Gastroesophageal sphincter (tissue), 4 donors: ENCODE measurements at places on chromosomes 3 and 15. TPM values are rescaled to one million over a fixed set of nuclear protein-coding genes. Genes with fewer than 3 reads are reported as not detected.

Gene HRG
- not detected for total RNA-seq

Gene NFKBIZ
- 87.0 TPM for total RNA-seq

Gene TTC23
- 33.3 TPM for total RNA-seq

Gene SLC15A2
- total RNA-seq: 4.2 TPM

Gene GNAT1
- total RNA-seq: not detected

Gene FOXB1
- total RNA-seq: not detected

Gene SEMA6D
- total RNA-seq: 10.9 TPM

Gene CLCN2
- 2.6 TPM for total RNA-seq

Gene CACNA2D2
- total RNA-seq: 0.79 TPM

Gene ISLR
- total RNA-seq: 68.7 TPM

Gene TF
- total RNA-seq: 12.5 TPM

GRCh38 chr3:87798567-87798947 lies 260.2 kb downstream of the CGGBP1 start:
- no peak for ATAC-seq

DNA sequence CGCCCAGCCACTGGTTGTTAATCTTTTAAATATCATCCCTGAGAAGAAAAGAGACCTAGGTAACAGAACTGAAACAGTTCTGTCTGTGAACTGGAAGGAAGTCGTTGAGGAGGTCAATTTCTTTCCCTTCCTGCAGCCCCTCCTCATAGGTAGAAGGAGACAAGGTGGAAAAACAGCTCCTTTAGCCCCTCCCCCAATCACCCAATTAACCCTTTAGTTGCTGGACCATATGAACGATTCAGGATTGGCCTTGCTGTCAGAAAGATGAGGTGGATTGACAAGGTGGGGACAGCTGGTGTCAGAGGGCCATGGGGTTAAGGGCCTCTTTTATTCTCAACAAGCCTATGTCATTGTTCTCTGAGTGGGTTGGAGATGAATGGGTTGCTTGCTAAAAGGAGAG lies 36.0 kb upstream of the ZNF445 start:
- no peak for ATAC-seq

- ATAC-seq: no peak
Observed at GRCh38 chr3:46303240-46303639, 50.7 kb upstream of the CCR2 start.

- ATAC-seq: no peak
Observed at GRCh38 chr3:707041-707440, 385.8 kb upstream of the CNTN6 start.

DNA sequence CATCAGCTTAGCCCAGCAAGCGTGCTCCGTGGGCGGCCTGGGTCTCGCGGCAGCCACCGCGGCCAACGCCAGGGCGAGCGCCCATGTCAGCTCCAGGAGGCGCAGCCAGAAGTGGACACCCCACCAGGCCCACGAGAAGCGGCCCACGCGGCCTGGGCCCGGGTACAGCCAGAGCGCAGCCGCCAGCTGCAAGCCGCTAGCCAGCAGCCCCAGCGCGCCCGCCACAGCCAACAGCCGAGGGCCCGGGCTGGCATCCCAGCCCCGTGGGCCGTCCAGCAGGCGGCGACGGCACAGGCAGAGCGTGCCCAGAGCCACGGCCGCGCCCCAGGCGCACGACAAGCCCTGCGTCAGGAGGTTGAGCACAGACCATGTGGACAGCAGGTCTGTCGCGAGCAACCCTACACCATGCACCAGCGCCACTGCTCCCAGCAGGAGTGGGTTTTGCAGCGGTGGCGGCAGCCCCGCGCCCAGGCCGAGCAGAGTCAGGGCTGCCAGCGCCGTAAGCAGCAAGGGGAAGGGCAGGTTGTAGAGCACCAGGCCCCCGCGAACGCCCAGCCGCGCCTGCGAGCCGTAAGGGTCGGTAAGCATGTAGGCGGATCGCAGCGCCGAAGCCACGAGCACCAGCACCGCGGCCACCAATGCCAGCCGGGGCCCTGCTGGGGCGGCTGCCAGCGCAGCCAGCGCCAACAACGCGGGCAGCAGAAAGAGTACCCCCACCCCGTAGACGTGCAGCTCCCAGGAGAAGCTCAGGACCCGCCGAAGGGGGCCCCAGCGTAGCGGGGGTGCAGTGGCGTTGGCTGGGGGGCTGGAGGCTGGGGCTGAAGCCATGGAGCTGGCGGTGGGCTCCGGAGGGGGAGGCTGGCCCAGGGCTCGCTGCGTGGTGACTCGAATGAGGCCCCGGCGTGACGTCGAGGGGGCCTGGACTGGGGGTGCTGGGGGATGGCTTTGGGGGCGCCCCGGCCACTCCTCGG lies 4.9 kb downstream of the PRRT3 start:
- peak; percentile 84 for ATAC-seq

- ATAC-seq: no peak
Observed at GRCh38 chr3:94645790-94646189, 582.9 kb downstream of the NSUN3 start.

DNA sequence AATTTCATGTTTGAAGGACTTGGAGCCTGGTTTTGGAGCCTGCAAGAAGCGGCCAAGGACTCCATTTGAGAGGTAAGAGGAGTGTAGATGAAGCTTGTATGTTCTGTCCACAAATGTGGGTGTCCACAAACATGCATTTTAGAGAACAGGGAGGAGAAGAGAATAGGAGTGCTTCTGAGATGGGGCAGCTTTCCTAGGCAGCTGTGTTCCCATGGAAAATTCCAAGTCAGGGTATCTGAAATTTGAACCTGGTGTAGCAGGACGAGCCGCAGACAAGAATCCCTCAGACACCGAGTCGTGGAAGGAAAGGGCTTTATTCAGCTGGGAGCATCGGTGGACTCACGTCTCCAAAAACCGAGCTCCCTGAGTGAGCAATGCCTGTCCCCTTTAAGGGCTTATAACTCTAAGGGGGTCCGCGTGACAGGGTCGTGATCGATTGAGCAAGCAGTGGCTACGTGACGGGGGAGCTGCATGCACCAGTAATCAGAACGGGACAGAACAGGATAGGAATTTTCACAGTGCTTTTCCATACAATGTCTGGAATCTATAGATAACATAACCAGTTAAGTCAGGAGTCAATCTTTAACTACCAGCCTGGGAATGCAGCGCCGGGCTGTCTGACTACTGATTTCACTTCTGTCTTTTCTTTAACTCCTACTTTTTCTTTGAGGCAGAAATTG lies 71.4 kb upstream of the WDR72 start:
- ATAC-seq: no peak

- no peak for ATAC-seq
Observed at GRCh38 chr3:66738625-66739365, 238.0 kb upstream of the LRIG1 start.

GRCh38 chr15:56736308-56736707 lies 3.0 kb upstream of the ZNF280D start:
- no peak for ATAC-seq

- ATAC-seq: no peak
Observed at GRCh38 chr3:195307711-195308110, 36.8 kb upstream of the XXYLT1 start.

DNA sequence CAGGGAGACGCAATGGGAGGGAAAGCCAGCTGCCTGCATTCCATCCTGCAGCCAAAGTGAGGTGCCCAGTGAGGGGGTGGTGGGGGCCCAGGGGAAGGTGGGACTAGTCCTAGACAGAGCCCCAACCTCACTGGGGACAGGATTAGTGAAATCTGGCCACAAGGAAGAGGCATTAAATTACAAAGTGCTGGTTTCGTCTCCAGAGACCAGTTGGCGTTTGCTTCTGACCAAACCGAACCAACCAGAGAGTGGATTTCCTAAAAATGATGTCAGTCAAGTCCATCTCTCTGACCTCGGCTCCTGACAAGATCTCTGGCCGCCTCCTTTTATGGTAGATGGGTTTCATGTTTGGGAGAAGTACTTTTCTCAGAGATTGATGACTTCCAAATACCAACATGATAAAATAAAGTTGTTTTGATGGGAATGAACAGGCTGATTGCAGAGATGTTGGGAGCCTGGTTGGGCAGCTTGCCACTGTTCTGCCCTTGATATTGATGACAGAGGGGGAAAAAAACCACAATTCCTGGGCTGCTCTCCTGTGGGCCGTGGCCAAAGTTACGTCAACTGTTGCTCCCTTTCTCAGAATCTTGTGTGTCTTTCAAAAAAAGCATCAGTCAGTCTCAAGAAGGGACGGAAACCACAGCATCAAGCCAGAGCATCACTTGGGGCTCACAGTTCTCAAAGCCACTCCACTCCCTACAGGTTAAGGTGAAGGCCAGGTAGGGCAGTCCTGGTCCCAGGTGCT lies 24.6 kb downstream of the ITGA11 start:
- ATAC-seq: peak; percentile 40

DNA sequence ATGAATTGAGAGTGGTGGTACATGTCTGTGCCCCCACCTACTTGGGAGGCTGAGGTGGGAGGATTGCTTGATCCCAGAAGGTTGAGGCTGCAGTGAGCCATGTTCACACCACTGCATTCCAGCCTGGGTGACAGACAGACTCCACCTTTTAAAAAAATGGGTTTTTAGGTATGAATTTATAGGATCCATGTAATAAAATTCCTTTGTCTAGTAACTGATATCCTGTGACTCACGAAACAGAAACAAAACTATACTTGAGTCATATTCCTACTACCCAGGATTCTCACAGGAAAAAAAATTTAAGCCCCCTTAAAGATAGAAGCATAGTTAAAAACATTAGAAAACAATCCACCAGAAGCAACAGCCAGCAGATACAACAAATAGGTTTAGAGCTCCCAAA lies 10.0 kb upstream of the CRTC3 start:
- no peak for ATAC-seq

- no peak for ATAC-seq
Observed at GRCh38 chr3:151864423-151865101, 8.9 kb upstream of the SUCNR1 start.

DNA sequence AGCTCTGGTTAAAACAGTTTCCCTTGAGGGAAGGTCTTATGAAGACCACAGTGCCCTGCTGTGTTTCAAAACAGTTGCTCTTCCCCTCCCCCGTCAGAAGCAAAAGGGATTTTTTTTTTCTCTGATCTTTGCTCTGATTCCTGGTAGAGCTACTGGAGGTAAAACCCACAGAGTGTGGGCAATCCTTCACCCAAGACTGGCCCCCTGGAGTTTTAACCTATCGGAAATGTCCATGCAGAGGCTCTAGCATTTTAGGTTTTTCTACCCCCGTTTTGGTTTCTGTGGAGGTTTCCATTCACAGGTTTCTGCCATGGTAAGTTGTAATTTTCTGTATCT lies 27.7 kb downstream of the GRM2 start:
- ATAC-seq: no peak

DNA sequence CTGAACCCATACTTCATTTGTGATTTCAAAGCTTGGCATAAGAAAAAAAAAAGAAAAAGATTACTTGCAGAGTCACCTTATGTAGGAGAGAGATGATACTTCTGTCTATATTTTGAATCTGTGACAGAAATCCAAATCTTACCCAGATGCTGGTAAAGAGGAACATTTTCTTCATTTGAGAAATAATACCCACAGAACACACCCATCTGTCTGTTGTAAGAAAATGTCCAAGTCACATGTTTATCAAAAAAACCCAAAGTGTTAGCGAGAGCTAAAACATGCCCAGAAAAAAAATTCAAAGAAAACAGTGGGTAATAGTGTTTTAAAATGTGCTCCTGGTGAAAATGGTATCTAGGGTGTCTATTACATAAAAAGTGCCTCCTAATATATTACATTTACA lies 18.0 kb upstream of the RAP2B start:
- ATAC-seq: no peak

DNA sequence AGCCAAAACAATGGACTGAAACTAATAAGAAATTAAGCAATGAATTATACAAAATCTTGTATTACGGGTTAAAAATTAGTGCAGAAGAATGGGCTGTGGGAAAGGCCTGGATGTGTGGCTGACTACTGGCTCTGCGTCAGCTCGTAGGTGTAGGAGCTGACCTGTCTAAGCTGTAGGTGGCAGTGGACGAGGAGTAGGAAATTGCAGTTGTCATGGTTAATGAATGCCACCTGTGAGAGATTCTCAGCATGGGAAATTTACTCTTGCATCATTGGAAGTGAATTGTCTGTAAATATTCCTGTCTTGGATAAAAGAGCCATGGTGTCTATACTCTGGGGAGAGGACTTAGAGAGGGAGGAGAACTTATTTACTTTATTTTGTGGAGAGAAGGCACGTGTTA lies 23.4 kb downstream of the CHRNA7 start:
- ATAC-seq: no peak

DNA sequence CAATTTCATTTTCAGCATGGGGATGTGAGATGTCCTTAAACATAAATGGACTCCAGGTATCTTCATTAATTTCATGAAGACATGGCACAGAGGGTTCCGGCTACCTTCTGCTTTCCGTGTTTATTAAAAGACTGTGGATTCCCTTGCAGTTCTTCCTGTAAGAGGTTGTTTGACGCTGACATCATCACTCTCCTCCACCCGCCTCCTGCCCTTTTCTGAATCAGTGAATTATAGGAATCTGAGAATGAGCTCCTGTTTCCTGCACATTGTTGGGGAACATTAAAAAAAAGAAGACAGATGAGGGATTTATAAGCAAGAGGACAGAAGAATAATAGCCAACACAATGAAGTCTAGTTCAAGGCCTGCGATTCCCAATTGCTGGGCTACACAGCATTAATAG lies 191.3 kb downstream of the LPP start:
- no peak for ATAC-seq

DNA sequence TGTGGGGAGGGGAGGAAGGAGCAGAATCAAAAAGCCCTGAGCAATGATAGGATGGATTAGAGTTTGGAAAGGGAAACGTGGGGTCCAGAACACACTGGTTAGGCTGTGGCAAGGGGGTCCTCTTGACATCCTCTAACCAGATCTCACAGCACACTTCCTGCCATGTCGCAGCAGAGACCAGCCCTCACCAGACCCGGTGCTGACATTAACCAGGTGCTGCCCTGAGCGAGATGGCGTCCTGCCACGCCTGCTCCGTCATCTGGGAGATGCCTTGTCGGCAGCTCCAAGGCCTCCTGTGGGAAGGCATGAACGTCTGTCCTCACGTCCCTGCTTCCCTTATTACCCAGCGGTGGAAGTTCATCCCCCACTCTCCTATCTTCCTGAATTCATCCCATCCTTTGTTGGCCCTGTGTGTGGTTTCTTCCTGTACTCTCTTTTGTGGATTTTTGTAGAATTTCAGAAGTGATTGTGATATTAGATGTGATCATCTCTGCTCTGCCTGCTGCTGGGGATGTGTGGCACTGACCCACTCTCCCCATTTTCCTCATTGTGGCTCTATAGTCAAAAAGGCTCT lies 29.4 kb upstream of the MYZAP start:
- no peak for ATAC-seq

GRCh38 chr3:94185753-94186152 lies 122.9 kb downstream of the NSUN3 start:
- no peak for ATAC-seq
